ENCODE measurements at places on chromosomes 3 and 15.

GRCh38 chr3:78338405-78338804 is 1298.5 kb downstream of the ROBO2 start:
- no peak for DNase-seq

GRCh38 chr3:81063896-81064295 is 697.5 kb downstream of the GBE1 start:
- no peak for DNase-seq

DNA sequence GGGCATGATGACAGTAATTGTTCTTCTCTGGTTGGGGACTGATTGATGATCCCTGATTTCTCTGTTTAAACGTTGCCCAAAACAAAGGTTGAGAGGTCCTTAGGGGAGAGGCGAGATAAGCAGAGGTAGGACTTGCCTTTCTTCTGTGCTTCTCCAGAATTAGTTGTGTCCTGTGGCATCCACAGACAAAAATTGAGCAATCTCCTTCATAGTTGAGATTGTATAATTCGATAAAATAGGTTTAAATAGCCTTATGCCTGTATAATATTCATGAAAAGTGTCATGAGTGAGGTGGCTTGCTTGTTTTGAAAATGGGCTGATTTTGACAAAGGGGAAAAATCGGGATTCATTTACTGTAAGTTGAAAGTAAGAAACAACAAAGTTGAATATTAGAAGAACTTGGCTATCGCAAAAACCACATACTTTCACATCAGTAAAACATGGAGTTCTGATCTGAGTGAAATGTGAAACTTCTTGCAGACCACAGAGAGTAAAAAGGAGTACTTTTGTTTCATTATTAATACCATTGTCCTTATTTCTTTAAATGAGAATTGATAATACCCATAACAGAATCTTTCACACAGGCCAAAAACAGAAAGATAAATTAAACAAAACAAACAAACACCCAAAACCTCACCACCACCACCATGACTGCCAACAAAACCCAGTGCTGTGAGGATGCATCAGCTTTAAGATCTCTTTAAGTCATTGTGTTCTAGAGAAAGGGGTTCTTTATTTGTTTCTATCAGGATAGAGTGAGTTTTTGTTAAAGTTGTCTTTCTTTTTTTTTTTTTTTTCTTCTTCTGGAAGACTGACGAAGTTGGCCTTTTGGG is 155.7 kb downstream of the LPP start:
- peak; percentile 72 for DNase-seq

DNA sequence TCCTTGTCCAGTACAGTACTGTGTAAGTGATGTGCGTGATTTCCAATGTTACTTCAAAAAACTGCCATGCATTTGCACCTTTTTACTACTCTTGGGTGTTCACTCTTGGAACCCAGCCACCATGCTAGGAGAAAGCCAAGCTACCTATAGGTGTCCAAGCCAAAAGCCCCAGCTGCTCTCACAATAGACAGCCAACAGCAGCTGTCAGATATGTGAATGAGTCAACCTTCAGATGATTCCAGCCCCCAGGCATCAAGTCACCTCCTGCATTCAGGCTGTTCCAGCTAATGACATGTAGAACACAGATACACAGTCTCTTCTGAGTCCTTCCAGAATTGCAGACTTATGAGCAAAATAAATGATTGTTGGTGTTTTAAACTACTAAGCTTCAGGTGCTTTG is 417.7 kb upstream of the TGFBR2 start:
- no peak for DNase-seq

- no peak for DNase-seq
Measured at GRCh38 chr3:164620423-164620822, 457.9 kb downstream of the SI start.

DNA sequence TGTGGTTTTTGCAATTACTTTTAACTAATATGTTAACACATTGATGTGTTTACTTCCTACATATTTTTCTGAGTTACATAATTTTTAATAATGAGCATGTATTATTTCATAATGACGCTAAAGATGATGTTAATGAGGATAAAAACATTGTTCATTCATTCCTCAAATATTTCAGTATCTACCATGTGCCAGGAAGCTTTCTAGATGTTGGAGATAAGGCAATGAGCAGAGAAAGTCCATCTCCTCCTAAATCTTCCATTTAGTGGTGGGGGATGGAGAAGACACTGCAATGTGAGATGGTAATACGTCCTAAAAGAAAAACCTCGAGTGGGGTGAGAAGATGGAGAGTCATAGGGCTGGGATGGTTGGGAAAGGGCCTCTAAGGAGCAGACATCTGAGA is 132.7 kb downstream of the MYLK start:
- DNase-seq: no peak

DNA sequence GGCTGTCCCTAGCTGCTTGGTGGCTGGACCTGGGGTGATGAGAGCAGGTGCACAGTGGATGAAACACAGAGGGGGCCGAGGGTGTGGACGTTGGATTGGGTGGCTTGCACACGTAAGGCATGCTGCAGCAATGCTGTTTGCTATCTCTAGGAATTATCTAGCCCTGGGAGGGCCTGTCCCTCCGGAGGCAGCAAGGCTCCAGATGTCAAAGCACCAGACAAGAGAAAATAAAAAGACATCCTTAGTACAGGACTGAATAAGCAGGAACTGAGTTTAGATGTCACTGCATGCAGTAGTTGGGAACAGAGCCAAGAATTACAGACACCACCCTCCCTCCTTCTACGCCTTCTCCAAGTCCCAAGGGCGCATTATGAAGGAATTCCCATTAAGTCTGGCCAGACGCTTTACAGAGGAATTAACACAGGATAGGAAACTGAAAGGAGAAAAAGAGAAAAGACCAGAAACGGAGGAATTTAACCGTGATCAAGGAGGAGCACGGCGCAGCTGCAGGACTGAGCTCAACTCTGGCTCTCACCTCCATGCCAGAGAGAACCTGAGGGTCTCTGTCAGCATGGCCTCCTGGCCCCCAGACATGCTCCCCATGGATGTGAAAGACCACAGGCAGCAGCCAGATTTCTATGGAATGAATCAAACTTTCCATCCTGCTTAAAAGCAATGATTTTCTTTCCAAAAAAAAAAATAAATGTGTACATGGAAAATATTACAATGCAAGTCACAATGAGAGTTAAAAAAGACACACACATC is 13.8 kb downstream of the ATP10A start:
- peak; percentile 65 for DNase-seq

GRCh38 chr3:172846103-172846561 is 95.6 kb downstream of the ECT2 start:
- peak; percentile 47 for DNase-seq

DNA sequence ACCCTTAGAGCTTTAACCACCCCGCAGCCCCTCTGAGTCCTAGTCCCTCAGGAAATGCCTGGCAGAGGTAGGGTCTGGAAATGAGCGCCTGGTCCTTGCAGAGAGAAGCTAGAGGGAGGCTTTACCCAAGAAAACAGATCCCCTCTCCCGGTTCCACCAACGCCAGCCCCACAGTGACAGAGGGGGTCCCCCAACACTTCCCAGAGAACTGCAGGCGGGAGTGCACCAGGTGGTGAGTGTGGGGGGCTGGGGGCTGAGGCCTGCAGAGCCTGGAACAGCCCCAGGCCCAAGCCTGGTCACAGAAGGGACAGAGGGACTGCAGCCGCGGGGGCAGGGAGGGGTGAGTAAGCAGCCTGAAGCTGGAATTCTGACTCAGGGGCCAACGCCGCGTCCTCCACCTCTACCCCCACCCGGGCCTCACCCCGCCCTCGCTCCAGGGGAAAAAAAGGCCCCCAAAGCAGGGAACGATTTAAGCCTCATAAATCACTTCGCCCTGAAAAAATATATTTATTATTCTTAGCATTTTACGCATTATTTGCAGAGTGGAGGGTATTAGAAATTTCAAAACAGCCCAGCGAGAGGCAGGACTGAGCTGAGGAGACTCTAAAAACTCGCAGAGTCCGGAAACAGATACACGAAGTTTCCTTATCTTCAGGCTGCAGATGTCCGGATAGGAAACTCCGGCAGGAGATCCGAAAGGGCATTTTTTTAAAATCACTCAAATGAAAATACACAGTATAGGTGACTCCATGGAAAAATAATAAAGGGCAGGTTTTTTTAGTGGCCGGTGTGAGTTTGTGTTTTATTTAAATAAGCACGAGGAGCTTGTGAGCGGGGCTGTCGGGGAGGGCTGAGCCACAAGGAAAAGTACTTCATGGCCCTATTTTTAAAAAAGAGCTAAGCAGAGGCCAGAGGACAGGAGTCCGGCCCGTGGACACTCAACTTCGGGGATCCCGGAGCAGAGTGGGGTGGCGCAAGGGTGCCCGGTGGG is 10.0 kb downstream of the GATA2 start:
- DNase-seq: no peak

DNA sequence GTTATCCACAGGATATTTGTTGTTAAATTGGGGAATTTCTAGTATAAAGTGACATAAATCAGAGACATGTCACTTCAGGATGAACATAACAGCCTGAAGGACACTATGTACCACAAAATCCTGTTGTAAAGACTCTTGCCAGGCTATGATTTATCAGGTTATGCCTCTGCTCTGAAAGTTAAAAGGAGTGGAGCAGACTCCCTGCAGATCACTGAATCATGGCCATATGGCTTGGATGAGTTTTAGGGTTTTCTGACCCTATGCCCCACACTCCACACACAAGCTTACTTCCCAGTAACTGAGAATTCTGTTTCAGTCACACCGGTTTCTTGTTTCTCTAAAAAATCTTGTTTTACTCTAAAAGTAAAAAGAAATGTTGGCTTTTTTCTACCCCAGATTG is 869.4 kb downstream of the NAALADL2 start:
- no peak for DNase-seq

DNA sequence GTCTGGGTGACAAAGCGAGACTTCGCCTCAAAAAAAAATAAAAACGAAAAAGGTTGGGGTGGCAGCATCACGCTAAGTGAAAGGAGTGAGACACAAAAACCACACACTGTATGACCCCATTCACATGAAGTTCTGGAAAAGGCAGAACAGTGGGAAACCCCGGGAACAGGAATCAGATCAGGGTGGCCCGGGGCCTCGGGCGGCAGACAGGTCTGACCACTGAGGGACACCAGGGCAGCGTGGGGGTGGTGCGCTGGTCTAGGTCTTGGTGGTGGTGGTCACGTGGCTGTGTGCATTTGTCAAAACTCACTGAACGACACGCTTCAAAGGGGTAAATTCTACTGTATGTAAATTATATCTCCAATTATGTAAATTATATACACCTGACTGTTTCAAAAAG is 79.7 kb upstream of the PRR20G start:
- no peak for DNase-seq

DNA sequence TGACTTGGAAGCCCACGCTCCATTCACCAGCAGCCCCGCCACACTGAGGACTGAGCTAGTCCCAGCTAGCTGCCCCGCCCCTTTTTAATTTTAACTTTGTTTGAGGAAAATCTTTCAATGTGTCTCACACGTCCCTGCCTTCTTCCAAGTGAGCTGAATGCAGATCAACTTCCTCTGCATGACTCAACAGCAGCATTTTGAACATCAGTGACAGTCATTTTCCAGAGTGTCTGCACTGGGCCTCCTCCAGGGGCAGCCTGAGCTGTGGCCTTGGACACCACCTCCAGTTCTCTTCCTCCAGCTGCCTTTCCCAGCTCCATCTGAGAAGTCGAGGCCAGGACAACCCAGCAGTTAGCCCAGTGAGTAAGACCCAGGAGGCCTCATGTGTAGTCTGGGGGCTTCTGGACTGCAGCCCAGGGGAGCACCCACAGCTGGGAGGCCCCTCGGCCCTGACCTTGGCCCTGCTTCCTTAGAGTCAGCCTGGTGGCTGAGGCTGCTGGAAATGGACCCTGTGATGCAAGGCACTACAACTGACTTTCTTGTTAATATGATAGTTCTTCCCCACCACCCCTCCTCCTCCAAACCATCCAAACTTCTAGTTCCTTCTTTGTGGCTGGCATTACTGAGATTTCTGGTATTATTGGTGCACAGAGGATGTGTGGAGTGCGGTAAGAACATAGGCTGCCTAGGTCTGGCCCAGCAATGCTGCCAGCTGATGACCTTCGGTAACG is 21.4 kb upstream of the ESYT3 start:
- DNase-seq: peak; percentile 90

DNA sequence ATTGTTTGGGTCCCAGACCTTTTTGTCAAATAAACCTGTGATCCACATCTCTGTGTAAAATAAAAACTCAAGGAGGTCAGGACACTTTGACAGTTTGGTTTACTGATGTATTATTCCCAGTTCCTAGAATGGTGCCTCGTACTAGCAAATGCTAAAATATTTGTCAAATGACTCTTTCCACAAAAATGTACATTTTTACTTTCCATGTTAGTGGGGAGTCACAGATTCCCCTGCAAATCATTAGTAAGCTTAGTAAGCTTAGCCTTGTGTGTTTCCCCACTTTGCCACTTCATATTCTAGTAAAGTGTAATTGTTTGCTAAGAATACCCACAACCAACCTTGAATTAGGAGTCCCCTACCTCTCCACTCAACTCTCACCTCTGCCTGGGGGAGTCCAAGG is 2.4 kb upstream of the MAGI1 start:
- no peak for DNase-seq

GRCh38 chr3:159763602-159764489 is 224.8 kb upstream of the IL12A start:
- DNase-seq: peak; percentile 35
